ENCODE measurements at places on chromosomes 6 and 20.
A peak's percentile ranks its signal among the peaks of the same experiment; 100 is the strongest.

DNA sequence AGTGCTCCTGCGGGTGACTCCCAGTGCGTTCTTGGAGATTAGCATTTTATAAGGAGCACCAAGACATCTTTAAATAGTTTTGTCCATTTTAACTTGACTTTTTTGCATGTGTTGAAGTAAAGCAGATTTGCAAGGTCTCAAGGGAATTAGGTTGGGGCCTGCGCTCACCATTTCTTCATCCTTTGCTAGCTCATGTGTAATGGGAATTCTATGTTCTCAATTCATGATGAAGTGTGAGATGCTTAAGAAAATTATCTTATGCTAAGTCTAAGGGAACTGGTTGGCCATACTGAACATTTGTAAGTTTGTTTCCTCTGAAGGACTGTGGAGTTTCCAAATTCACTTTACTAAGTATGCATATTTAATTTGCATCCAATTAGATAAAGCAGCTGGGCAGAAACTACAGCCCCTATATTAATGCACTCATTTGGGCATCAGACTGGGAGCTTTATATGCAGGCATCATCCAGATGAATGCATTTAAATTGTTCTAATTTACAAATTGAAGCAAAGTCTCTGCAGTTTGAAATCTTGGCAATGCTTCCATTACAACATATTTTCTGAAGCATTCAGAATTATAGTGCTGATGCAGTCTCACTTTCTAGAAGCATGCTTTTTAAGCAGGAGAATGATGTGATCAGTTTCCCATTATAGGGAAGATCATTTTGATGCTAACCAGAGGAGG, 108.3 kb upstream of the AKAP12 start:
- DNase-seq: no peak

- no peak for DNase-seq
Observed at GRCh38 chr20:49612127-49612738, 44.3 kb upstream of the PTGIS start.

GRCh38 chr6:116169880-116170279, 43.9 kb upstream of the COL10A1 start:
- no peak for DNase-seq

DNA sequence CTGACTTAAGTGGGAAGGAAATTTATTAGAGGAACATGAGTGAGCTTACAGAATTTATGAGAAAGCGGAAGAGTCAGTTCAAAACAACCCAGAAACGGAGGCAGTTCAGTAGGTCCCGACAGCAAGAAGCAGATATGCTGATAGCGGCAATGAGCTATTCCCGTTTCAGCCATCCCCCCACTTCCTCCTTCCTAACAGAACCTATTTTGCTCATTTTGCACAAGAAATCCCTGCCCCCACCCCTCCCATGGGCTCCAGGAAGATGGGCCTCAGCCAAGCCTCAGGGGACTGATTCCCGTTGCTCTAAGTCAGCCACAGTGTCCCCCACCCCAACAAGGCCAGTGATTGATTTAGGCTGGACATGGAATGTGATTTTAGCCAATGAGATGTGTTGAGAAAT, 157.5 kb downstream of the CEBPB start:
- no peak for DNase-seq

GRCh38 chr6:118739696-118740353, 88.4 kb upstream of the CEP85L start:
- DNase-seq: peak; percentile 26

GRCh38 chr20:20231528-20232298, 136.2 kb upstream of the INSM1 start:
- DNase-seq: no peak

DNA sequence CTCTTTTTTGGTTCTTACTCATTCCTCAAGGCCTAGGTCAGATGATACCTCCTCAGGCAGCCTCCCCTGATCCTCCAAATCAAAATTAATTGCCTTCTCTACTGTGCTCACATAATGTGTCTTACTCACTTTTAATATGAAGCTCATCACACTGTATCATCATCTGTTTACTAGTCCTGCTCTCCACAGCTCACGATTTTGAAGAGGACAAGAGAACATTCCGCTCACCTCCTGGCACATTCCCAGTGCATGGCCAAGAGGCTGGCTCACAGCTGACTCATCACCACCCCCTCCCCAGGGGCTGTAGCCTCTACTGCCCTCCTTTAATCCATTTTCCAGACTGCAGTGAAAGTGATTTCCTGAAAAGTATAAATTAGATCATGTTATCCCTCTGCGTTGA, 133.1 kb downstream of the ALDH8A1 start:
- DNase-seq: peak; percentile 86

GRCh38 chr20:45091366-45091765, 9.6 kb downstream of the KCNS1 start:
- no peak for DNase-seq

- DNase-seq: no peak
Observed at GRCh38 chr20:14989535-14990290, 652.3 kb upstream of the FLRT3 start.

DNA sequence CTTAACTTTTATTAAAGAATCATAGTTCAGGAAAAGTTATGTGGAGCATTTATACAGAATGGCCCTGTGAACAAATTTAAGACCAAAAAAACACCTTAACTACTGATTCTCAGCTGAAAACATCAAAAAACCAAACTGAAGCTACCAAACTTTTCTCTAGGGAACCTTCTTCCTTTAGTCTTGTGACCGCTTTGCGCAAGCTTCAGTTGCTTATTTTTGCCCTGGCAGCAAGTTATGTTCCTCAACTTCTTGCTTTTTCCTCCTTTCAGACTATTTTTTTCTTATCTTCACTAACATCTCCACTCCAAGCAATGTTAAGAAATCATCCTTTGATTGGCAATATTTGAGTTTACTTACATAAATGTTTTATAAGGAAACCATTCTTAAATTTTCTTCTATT, 100.1 kb downstream of the MYB start:
- DNase-seq: no peak

DNA sequence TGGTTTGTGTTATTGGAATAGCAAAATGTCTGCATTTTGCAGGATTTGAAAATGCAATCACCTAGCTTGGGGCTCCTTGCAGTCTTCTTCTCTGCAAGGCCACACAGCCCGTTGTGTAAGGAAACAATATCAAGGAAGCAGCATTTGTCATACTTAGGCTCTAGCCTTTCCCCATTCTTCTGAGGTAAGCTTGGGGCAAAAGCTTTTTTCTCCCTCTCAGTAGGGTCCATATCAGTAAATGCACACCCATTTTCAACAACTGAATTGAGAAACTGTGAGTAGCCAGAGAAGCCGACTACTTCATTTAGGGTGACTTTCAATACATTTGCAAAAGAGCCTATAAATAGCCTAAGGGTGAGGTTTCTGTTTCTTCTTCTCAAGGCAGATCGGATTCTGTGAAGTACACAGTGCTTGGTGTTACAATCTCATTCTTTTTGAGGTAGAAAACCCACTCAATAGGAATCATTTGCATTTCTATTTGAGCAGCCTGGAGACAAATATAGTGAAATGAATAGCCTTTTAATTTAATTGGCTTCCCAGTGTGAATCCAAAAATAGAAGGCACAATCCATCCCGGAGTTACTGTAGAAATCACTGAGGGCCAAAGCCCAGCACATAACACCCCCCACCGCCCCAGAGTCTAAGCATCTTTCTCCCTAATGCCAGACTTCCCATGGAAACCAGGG, 61.8 kb downstream of the BTBD3 start:
- no peak for DNase-seq

GRCh38 chr6:16204653-16205376, 33.6 kb upstream of the GMPR start:
- DNase-seq: no peak

GRCh38 chr6:35092362-35093117, 48.6 kb downstream of the TCP11 start:
- DNase-seq: peak; percentile 96

DNA sequence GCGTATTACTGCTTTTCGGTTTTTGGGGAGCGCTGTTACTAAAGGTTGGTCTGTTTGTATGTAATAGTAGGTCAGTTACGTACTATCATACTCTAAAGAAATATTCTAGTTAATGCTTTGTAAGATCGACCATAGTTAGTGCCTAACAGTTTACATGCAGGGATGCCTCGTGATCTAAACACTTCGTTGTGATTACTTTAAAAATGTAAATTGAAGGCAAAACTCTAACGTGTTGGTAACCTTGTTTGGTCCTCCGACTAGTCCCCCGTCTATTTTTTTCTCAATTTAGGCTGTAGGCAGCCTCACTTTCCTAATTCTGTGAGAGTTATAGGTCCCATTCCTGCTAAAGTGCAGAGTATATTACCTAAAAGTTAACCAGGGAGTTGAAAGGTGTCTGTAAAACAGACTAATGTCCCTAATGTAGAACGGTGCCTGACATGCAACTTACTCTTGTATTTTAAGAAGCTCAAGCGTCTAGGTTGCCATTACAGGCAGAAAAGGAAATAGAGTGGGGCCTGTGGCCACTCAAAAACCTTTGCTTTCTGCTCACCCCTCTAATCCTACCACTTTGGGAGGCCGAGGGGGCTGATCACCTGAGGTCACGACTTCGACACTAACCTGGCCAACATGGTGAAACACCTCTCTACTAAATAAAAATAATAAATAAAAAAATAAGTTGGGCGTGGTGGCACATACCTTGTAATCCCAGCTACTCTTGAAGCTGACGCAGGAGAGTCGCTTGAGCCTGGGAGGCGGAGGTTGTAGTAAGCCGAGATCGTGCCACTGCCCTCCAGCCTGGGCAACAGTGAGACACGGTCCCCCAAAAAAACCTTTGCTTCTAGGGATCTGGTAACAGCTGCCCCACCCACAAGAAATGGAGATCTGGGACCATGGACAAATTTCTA, 37.8 kb downstream of the HFE start:
- DNase-seq: peak; percentile 56

DNA sequence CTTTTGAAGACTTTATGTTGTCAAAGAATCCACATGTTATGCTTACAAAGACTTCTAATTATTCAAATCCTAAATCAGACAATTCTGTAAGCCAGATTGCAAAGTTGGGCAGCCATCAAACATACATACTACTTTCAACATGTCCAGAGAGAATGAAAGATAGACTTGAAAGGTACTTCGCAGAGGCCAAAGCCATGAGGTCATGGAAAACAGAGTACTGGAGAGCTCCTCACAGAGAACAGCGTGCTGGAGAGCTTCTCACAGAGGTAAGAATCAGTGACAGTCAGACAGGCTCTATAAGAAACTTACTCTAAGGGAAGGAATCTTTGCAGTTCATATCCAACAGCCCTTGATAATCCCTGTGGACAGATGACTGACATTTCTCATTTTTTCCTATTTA, 400.2 kb downstream of the GJA1 start:
- no peak for DNase-seq

- no peak for DNase-seq
Observed at GRCh38 chr6:141510803-141511202, 621.9 kb upstream of the GJE1 start.
